ENCODE measurements at places on chromosomes 16 and 17.

- no peak for DNase-seq
Observed at GRCh38 chr17:17091856-17092756, 49.8 kb downstream of the MPRIP start.

- DNase-seq: peak; percentile 74
Observed at GRCh38 chr16:23803591-23804123, 32.1 kb upstream of the PRKCB start.

DNA sequence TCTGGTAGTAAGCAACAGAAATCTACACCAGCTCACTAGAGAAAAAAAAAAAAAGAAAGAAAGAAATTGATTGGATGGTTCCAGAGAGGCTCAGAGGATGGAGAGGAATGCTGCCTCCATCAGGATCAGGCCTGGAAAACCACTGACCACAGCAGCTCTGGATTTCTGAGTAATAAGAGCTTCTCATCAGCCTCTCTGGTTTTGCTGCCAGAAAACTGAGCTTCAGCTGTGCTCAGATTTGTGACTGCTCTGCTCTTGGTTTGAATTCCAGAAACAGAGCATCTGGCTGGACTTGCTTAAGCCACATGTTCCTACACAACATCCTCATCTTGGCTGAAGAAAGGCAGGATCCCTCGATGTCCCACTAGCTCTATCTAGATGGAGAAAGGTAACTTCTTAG, 25.9 kb downstream of the IRX6 start:
- no peak for DNase-seq

DNA sequence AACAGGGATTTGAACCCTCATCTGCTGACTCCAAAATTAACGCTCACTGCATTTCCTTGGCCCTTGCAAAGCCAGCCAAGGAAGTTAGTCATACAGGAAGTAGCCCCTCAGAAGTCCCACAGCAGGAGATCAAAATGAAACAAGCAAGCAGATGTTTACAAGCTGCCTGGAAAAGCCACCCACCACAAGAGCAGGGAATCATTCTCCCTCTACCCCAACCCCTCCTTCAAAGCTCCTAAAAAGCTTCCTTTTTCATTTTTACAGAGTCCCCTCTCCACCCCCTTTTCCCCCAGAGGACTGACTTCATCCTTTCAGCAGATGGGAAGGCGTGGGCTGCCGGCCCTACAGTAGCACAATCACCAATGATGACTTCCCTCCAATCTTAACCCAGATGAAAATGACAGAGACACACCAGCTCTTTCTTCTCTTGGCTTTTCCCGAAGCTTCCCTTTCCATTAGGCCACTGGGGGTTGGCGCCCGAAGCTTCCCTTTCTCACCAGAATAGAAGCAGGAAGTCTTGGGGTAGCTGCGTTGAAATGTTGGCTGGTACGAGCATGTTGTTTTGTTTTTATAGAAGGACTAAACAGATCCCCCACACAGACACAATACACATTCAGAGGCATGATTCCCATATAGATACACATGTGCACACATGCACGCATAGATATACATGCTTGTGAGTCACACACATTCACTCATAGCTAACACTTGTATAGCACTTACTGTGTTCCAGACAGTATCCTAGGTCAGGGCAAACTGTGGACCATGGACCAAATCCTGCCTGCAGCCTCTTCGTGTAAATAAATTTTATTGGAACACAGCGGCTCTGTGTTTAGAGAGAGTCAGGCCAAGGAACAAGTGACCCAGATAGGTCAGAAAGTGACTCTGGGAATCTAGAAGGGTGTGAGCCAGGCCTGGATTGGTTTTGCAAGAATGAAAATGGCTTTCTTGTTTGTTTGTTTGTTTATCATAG, 17.4 kb downstream of the ITPRIPL2 start:
- no peak for DNase-seq

- peak; percentile 85 for DNase-seq
Observed at GRCh38 chr17:13594762-13595598, 6.7 kb downstream of the HS3ST3A1 start.

DNA sequence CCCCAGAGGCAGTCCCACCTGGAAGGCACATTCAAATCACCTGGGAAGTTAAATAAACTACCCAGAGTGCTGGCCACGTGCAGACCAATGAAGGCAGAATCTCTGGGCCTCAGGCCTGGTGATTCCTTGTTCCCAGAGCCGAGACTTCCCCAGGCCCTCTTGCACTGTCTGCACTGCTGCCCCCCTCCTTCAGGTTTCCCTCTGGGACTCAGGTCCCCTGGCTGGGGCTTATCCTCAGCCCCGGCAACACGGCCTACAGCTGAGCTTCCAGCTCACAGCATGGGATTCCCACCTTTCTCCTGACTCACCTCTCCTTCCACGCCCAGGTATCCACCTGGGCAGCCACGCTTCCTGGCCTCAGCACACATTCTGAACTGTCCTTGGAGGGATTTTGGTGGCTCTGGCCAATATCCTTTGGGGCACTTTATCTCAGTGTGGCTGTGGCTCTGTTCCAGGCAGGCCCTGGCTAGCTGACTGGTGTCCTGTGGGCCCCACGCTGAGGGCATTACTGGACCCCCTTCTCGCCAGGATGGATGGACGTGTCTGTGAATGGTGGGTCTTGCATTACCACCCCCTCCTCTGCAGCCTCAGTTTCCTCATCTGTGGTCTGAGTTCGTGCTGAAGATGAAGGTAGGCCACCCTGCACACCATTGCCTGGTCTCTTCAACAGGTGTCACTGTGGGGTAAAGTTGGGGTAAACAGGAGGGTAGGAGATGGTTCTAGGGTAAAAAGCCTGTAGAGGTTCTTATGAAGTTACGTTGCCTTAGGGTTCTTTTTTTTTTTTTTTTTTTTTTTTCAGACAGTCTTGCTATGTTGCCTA, 165.7 kb downstream of the IRF8 start:
- no peak for DNase-seq

GRCh38 chr16:88281858-88282563, 100.7 kb upstream of the ZNF469 start:
- DNase-seq: no peak

- DNase-seq: no peak
Observed at GRCh38 chr16:84351630-84352029, 16.7 kb upstream of the ATP2C2 start.

DNA sequence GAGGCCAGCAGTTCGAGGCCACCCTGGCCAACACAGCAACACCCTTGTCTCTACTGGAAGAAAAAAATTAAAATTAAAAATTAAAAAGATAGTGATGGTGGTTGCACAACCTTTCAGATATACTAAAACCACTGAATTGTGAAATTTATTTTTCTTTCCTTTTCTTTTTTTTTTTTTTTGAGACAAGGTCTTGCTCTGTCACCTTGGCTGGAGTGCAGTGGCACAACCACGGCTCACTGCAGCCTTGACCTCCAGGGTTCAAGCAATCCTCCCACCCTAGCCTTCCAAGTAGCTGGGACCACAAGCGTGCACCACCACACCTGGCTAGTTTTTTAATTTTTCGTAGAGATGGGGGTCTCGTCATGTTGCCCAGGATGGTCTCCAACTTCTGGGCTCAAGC, 254.4 kb downstream of the SLC39A11 start:
- no peak for DNase-seq

GRCh38 chr16:50932348-50932935, 190.6 kb downstream of the CYLD start:
- no peak for DNase-seq

DNA sequence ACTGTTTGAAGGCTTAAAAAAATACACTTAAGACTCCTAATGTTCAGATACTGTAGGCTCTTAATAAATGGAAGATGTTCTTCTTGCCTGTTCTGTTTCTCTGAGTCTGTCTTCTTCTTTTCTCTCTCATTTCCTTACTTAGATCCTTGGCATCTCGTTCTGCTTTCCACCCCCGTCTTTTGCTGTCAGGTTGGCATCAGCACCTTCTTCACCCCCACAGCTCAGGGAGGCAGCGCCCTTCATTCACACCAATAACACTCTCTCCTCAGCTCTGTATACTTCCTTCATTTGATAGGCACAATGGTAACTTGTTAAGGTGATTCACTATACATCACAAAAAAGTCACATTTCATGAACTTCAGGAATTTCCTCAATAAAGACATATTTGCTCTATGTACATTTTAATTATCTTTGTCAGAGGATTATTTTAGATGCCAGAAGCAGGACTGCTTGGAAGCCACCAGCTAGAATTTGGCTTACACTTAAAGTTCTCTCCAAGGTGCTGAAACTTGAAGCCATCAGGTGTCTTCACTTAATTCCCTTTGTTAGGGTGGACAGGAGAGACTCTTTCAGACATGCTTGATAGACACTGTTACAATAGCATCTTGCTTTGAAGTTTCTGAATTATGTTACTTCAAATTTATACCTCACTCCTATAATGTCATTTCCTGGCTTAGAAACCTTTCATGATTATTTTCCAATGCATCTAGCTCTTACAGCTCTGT, 670.1 kb upstream of the C16orf82 start:
- no peak for DNase-seq

GRCh38 chr17:12053552-12053951, 32.9 kb downstream of the MAP2K4 start:
- no peak for DNase-seq

- no peak for DNase-seq
Observed at GRCh38 chr16:13779676-13780075, 140.3 kb upstream of the ERCC4 start.

DNA sequence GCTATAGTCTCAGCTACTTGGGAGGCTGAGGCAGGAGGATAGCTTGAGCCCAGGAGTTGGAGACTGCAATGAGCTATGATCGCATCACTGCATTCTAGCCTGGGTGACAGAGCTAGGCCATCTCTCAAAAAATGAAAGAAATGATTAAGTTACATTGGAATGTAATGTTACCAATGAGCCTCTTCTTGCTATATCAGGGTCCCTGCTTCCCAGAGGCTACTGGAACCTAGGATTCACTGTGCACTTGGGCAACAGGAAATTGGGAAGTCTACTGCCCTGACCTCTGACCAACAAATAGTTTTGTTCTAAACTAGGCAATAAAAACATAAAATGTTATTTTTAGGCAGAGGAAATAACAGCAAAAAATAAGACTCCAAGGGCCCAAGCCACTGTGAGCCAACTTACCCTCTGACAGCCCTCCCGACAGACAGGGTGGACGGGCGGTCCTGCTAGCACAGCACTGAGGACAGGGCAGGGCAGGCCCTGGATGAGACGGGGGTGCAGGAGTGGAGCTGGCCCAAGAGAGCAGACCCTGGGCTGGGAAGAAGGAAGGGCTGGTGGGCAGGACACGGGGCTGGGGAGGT, 27.5 kb downstream of the NSMCE1 start:
- DNase-seq: no peak

GRCh38 chr17:37826497-37827430, 81.9 kb upstream of the HNF1B start:
- DNase-seq: no peak

DNA sequence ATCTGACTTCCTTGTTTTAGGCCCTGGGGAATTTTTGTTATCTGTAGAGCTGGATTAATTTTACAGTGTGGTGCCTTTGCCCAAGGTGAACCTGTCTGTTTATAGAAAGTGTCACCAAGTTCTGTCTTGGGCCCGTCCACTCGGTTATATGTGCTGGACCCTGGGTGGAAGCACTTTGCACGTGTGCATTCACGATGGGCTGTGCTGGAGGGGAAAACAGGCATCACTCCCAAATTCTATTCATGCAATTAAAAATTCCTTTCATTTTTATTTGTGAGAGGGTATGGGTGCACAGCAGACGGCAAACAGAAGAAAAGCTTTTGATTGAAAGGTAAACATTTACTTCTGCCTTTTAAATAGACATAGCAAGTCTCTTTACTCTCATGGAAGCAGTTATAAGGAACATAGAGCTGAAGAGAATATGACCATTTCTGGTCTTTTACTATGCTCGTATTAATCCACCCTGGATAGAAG, 101.2 kb downstream of the WWOX start:
- DNase-seq: no peak

GRCh38 chr16:14569213-14569612, 60.8 kb downstream of the PARN start:
- no peak for DNase-seq

- no peak for DNase-seq
Observed at GRCh38 chr16:13245713-13246377, 344.4 kb downstream of the SHISA9 start.

DNA sequence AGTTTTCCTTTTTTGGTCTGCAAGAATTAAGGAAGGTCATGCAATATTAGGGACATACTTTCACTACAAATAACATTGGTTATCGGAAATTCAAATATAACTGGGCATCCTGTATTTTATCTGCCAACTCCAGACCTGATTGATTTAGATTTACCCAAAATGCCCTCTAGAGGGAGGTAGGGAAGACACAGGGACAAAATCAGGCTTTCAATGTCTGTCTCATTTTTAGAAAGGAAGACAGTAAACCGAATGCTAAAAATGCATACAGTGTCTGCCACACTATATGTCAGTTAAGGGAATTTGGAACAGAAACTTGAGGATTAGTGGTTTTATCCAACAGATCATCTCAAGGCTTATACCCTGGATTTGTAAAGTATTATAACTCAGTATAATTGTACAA, 161.7 kb upstream of the SOX9 start:
- no peak for DNase-seq

GRCh38 chr17:63840591-63841349, 1.7 kb downstream of the SMARCD2 start:
- DNase-seq: no peak

- no peak for DNase-seq
Observed at GRCh38 chr16:10791048-10791447, 27.5 kb downstream of the TVP23A start.

- peak; percentile 11 for DNase-seq
Observed at GRCh38 chr17:77349976-77350830, 209.4 kb downstream of the SEC14L1 start.

GRCh38 chr17:31391496-31391949, at the start of gene RAB11FIP4:
RAB11FIP4 (plus strand) TSS chr17:31391675; CDS start chr17:31391853, 178 bp downstream.
- peak; percentile 28 for DNase-seq

DNA sequence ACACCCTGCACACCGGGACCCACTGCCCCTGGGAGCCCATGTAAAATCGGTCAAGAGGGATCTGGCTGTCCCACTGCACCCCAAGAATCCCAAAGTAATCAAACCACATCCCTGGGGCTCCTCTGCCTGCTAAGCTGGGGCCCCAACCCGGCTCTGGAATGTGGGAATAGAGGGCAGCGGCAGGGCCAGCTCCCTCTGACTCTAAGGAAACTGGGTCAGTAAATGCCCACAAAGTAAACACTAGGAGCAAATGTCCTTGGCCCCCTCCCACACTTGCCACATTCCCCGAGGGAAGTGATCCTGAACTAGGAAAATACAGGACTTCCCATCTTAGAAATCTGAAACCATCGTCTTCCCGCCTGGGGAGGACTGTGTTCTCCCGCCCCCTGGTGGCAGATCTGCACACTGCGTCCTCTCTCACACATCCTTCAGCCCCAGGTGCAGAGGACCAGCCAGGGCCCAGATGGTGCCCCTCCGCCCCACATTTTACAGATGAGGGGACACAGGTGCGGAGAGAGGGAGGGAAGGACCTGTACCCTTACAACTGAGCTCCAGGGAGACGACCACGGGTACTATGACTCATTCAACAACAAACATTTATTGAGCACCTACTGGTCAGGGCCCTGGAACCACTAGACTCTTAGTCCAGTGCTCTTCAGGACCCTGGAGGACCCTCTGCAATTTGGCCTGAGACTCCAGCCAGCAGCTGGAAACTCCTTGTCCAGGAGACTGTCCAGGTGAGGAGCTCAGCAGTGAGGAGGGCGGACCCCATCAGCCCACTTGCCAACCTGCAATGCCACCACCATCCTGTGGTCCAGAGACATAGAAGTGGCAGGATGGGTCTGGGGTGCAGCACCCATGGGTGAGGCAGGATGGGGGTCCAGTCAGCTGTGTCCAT, 10.1 kb downstream of the P3H4 start:
- DNase-seq: peak; percentile 85

- DNase-seq: no peak
Observed at GRCh38 chr16:10497132-10498101, 83.0 kb downstream of the EMP2 start.

GRCh38 chr16:83592778-83593177, 215.0 kb upstream of the HSBP1 start:
- no peak for DNase-seq

All from stimulated activated CD4-positive, alpha-beta T cell treated with anti-CD3 and anti-CD28 coated beads, Interleukin-2, amount 100 ng/mL, for 24 hours (primary cell).